COLO829 (cell line): ENCODE measurements at places on chromosomes 7 and 10.

- DNase-seq = no peak
These were observed 93.5 kb downstream of the ADARB2 start for GRCh38 chr10:1643908-1644179.

DNA sequence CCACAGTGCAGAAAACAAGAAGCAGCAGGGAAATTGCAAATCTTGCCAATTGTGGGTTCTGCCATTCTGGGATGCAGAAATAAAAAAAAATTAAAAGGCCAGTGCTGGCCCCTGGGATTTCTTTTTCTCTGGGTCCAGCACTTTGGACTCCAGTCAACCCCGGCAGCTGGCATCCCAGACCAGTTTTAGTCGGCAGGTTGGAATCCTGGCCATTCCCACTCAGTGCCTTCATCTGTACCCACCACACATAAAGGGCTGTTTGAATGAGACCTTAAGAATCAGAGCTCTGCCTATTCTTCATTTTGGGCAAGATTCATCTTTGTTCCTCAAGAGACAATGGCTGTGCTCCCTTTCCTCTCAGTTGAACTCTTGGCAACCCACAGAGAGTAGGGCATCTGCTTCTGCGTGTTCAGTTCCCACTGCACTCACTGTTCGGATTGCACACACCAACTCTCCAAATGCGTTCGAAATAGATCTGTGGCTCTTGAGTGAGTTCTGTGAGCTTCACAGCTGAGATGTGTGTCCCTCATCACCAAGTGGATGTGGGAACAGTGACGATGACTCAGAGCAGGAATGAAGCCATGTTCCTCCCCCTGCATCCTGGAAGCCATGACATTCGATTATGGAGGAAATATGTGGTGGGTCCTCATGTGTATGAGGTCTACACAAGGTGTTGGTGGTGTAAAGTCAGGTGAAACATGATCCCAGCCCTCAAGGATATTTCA, 63.0 kb upstream of the EGFR start:
- no peak for DNase-seq

GRCh38 chr7:71835056-71835455, 577.1 kb downstream of the CALN1 start:
- no peak for DNase-seq

DNA sequence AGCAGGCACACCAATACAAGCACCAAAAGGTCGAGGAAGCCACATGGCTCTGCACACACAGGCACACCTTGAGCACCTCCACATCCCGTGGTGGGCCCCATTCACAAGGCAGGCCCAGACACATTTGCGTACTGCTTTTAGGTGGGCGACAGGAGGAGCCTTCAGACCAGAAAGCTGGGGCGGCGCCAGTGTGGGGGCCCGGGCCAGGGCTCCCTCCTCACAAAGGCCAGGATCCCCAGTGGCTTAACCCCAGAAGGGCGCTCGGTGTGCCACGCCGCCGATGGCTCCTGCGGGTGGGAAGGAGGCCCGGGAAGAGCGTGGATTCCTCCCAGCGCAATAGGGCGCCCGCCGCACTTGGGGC, 2.8 kb upstream of the SMARCD3 start:
- no peak for DNase-seq

- DNase-seq = no peak
These were observed 246.2 kb upstream of the SEMA3C start for GRCh38 chr7:81165070-81165469.
